Right ventricle myocardium inferior (tissue), 1 donor: ENCODE measurements at places on chromosomes 2 and 18. TPM values are rescaled to one million over a fixed set of nuclear protein-coding genes. Genes with fewer than 3 reads are reported as not detected.

DNA sequence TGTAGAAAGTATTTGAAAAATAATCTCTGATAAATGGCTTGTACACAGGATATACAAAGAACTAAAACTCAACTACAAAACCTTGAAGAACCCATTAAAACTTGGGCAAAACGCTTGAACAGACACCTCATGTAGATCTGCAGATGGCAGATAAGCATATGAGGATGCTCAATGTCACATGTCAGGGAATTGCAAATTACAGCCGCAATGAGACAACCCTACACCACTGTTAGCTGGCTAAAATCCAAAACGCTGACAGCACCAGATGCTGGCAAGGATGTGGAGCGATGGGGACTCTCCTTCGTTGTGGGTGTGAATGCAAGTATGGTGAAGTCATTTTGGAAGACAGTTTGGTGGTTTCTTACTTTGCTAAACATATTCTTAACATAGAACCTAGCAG is 53.7 kb downstream of the SNTG2 start:
- no peak for DNase-seq

DNA sequence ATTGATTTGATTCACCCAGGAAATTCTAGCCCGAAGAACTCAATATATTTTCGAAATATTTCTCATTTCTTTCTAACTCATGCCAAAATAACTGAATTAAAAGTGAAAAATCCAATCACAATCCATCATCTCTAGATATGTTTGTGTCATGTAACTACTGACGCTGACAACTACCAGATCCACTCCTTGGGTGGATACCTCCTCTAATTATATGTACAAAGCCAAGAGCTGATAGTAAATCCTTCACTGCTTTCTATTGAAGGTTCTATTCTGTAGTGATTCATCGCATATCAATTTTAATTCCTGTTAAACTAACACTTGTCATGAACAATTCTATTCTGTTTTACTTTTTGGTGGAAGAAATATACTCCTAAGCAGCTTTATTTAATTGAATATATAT is 1056.6 kb upstream of the NXPH2 start:
- no peak for DNase-seq

GRCh38 chr18:74856928-74857327 is 259.3 kb downstream of the ZNF407 start:
- no peak for DNase-seq

DNA sequence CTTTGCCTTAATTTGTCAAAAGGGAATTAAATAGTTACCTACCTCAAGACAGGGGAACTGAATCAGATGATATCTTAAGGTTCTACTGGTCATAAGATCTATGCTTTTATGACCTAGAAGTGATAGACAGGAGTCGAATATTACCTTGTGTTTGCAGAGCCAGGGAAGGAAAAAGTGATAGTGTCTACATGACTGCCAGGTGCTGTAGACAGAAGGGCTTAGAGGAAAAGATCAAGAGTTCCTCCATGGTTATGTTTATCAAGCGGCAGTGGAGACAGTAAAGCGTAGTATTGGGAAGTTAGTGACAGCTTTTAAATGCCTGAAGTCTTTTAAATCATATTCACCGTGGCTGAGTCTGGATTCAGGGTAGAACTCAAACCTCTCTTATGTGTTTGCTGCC is 11.9 kb downstream of the CRIM1 start:
- no peak for DNase-seq

- DNase-seq: no peak
Measured at GRCh38 chr2:224258059-224258458, 143.8 kb downstream of the FAM124B start.

DNA sequence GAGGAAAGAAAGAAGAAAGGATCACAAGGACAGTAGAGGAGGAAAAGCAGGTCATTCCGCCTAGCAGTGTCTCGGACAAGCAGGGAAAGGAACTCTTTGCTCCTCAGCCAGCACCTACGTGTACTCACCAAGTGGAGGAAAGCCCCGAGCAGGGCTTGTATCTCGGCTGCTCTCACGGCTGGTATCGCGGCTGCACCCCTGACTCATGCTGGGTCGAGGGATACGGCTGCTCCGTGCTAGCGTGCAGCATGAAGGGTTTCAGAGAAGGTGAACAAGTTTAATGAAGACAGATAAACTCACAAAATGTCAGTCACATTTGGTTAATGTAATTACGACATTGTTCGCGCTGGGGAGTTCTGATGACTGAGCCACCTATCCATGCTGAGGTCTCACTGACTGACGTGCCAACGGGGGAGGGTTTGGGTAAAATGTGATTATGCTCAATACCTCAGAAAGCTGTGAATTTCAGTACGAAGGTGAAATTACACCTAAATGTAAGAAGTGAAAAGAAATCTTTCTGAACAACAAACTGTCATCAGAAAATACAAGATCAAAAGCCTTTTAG is 112.1 kb upstream of the RNU4ATAC start:
- no peak for DNase-seq

DNA sequence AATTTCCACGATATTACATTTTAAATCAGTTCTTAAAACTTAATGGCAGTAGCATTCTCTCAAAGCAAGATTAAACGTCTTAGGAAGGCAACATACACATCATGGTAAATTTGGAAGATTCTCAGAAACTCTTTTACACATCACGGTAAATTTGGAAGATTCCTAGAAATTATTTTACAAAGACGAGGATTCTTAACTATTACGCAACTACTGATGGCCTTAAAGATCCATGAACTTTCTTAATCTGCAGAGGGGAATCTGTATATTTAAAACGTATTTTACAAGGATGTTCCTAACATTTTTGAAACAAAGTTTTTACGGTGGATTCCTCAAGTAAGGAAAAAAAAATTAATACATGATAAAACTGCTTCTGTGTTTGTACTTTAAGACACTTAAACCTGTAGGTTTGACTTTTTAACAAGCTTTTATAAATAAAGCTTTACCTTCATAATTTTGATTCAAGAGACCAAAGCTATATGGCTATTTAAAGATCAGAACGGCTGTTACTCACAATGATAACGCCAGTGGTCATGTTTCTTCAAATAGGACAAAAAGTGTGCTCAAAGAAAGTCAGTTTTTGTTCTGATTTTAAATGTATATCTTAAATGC is 1.7 kb downstream of the ATF2 start:
- DNase-seq: no peak

GRCh38 chr2:8987410-8987809 is 16.1 kb downstream of the MBOAT2 start:
- DNase-seq: no peak

DNA sequence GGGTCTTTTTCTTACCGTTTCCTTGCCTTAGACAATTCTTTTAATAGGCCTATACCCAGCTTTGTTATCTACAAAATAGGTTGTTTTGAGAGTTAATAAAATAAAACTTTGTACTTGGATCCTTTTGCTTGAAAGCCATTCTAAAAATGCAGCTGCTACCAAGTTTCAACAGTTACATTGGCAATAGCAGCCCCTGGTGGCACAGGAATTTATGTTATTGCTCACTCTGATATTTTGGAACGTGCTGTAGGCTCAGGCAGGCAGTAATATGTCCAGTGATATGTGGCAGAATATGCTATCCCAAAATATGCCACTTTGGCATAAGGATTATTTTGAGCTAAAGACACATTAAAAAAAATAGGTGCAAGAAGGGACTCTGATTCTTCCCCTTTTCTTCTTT is 6.7 kb upstream of the COMMD1 start:
- DNase-seq: no peak

- DNase-seq: no peak
Measured at GRCh38 chr2:24993406-24994145, 21.8 kb upstream of the DNAJC27 start.

DNA sequence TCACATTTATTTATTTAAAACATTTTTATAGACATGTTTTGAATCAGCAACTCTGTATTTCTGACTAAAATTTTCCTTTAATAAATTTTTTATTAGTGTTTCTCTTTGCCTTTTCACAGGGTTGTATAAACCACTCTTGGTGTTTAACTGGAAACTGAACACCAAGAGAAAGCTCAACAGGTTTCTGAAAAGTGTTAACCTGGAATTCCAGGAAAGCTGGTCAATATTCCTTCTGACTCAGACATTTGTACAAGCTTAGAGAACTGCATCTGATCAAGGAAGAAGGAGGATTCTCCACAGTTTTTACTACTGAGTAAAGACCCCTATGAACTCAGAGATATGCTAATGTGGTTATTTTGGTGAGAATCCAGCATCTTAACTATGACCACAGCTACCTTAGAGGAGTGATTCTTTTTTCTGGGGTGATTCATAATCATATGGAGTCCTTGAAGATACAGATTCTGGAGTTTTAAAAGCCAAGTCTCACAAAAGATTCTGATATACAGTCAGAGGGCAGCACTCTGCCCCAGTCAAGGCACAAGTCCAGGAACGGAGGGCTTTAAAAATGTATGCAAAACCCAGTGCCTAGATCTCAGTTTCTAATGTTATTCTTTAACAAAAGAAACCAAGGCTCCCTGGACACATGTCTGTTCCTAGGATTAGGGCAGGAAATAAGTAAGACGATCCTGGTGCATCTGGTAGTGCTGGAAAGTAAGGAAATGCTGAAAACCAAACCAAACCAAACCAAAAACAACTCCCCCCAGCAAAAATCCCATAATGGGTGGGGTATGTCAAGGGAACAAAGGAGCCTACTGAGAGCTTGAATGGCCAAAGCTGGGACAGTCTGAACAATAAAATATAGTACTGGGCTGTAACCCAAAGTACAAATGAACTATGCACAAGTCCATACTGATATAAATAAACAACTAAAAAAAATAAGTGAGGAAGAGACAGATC is 85.1 kb upstream of the FZD5 start:
- DNase-seq: no peak

- no peak for DNase-seq
Measured at GRCh38 chr2:231966886-231967285, 5.4 kb downstream of the DIS3L2 start.

GRCh38 chr18:70496353-70497294 is 207.8 kb downstream of the SOCS6 start:
- DNase-seq: no peak

- DNase-seq: peak; percentile 49
Measured at GRCh38 chr2:120943403-120944034, 207.9 kb downstream of the GLI2 start.

DNA sequence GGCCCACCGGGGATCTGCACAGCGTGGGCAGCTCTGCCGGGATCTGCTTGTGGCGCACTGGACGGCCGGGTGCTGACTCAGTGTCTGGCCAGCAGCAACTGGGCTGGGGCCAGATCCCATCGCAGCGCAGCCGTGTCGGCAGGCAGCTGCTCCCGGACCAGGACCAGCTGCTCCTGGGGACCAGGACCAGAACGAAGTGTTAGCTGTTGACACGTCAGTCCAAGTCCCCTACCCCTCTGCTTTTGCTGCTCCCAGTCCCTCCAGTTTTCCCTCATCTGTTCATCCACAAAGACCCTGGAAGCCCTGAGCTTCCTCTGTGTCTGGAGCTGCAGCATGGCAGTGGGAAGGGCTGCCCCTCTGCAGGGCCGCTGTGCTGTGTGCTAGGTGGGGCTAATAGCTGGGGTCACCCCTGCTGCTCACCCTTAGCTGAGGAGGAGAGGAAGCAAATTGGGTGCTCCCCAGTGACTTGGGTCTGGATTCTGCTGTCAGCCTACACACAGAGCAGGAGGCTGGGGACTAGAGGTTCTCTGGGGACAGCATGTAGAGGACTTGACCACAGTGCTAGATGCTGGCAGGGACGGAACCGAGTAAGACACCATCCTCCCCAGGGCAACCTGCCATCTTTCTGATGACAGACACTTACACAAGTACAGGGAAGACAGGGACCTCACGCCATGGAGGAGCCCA is 16.9 kb upstream of the KIF1A start:
- peak; percentile 76 for DNase-seq

DNA sequence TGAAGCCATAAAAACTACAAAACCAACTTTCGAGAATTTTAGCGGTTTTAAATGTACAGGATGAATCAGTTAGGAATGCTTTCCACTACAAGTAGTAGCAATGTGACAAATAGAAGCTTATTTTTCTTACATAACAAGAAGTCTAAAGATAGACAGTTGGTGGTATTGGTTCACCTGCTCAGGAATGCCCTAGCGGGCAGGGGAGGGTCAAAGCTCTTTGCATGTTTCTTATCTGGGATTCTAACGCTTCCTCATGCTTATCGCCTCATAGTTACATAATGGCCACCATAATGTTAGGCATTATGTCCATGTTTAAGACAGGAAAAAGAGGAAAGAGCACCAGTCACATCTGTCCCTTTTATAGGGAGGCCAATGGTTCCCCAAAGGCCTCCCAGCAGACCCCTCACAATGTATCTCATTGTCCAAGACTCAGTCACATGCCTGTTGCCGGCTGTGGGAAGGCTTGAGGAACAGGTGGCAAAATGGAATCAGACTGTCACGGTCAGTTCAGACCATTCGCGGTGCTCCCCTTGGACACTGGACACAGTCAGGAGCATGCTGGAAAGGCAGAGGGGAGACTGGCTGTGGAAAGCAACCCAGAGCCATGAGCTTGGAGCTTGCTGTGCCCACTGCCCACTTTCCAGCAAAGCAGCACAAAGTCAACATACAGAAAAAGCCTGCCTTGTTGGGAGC is 69.4 kb upstream of the ODC1 start:
- no peak for DNase-seq

GRCh38 chr2:176128982-176129796 is at the start of gene HOXD8:
HOXD8 (plus strand) TSS chr2:176129705; CDS start chr2:176130367, 662 bp downstream.
- no peak for DNase-seq

DNA sequence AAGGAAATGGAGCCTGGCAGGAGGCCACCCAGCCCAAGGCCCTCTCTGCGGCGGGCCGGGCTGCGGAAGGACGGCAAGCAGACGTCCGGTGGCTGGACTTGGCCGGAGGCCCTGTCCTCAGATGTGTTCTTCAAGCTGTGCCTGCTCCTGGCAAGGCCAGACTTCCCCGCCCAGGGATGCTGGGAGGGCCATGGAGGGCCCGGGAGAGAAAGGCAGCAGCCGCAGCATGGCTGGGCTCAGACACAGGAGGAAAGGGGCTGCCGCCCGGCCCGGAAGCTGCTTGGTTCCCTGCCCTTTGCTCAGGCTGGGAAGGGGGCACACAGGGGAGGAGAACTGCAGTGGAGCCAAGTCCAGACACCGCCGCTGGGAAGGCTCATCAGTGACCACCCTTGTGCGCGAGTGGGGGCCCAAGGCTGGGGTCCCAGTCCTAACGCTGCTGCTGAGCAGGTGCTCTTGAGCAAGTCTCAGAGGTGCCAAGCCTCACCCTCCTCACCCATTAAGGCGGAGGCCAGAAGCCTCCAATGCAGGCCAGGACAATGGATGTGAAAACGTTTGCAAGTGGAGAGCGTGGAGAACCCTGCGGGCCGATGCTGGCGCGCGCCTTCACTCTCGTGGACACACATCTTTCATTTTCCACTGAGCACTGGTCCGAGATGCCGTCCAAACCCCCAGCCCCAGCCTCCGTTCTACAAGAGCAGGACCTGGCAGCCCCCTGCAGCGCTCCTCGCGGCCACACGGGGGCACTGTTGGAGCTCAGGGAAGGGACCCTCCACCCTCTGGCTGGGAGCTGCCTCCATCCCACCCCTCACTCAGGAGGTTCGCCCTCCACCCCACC is 7.9 kb downstream of the CROCC2 start:
- DNase-seq: peak; percentile 91

DNA sequence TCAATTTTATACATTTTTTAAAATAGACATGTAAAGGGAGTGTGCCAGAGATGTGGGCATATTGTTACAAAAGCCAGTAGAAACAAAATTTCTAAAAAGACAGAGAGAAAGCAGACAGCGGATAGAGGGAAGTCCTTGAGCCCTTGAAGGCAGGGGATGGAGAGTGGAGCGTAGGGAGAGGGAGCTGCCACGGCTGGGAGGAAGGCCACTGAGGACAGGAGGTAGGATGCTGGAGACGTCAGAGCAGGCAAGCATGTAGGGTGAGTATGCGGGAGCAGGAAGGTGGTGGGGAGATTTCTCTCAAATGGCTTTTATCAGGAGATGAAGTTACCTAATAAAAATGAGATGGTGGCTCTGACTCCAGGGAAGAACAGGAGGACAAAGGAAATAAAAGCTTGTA is 24.0 kb upstream of the NCL start:
- DNase-seq: no peak

The PMAIP1 gene
- 0.49 TPM for total RNA-seq

The NOTO gene
- not detected for total RNA-seq

The UGT1A3 gene
- total RNA-seq: not detected

The ANKRD62 gene
- not detected for total RNA-seq
